Placental pericyte (primary cell): ENCODE measurements at places on chromosomes 12 and 14. TPM values are rescaled to one million over a fixed set of nuclear protein-coding genes. Genes with fewer than 3 reads are reported as not detected.

Gene GABARAPL1
- total RNA-seq, result 35.5 and 229 TPM in 2 replicates

Gene FAR2
- 0.22 and 3.7 TPM in 2 replicates for total RNA-seq

Gene PPP4R4
- total RNA-seq, result 0.43 and 0.88 TPM in 2 replicates

Gene GPRC5D
- not detected in 2 replicates for total RNA-seq

Gene TROAP
- 0.44 and 23.9 TPM in 2 replicates for total RNA-seq

Gene PPP2R5C
- total RNA-seq, result 59.1 and 93.5 TPM in 2 replicates
